ENCODE measurements at places on chromosomes 6 and 20. TPM values are rescaled to one million over a fixed set of nuclear protein-coding genes. Genes with fewer than 3 reads are reported as not detected.

GRCh38 chr6:106257195-106257594, 68.4 kb downstream of the ATG5 start:
- no peak for DNase-seq

DNA sequence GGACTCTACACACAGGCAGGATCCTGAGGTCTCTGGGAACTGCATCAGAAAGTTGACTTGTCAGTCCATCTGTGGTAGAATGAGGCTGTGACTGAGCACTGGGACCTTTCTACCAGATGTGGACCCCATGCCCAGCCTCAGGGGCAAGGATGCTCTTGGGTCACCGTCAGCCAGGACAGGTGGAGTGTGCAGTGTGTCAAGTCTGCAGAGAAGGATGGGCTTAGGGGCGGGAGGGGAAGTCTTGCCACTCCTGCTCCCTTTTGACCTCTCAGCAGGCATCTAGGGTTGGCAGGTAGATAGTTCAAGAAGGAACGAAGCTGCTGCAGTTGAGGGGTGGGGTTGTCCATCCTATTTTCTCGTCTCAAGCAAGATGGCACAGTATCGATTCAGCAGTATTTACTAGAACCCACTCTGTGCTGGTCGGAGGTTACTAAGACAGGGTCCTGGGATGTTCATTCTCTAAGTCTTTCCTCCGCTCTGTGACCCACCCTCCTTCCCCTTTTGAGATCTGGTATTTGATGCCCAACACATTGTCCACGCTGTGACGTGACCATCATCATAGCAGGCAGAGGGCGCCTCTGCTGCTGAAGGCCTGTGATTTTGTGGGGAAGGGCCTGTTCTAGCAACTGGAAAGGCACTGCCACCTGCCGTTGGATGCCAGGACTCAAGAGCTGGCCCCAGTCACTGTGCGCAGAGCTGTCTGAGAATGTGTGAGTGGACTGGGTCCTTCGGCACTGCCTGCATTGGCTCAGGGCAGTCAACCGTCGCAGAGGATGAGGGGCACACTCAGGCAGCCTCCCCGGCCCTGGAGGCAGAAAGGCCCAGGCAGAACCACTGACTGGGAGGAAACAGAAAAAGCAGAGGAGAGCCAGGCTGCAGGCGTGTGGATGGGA, 23.2 kb downstream of the RBCK1 start:
- peak; percentile 67 for DNase-seq

- peak; percentile 77 for DNase-seq
Measured at GRCh38 chr6:143677891-143678791, at the start of gene PHACTR2. PHACTR2 (plus strand) TSS chr6:143677965; CDS start chr6:143678164, 199 bp downstream.

PRR18 gene
- 0.30 TPM for polyA plus RNA-seq

DNA sequence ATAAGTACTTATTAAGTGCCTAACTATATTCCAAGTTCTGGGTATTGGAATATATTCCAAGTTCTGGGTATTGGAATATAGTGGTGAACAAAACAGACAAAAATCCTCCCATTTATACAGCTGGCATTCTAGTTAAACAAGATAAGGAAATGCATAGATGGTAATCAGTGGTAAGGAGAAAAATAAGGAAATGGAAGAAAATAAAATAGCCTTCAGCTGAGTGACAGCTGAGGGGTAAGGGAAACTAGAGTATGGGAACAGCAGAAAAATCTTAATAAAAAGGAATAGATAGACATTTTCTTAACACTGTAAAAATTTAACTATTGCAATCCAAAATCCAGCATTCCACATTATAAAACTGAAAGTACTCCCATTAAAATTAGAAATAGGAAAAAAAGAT, 17.2 kb upstream of the WFDC10A start:
- no peak for DNase-seq

PFDN4 gene
- 45.3 TPM for polyA plus RNA-seq

DNA sequence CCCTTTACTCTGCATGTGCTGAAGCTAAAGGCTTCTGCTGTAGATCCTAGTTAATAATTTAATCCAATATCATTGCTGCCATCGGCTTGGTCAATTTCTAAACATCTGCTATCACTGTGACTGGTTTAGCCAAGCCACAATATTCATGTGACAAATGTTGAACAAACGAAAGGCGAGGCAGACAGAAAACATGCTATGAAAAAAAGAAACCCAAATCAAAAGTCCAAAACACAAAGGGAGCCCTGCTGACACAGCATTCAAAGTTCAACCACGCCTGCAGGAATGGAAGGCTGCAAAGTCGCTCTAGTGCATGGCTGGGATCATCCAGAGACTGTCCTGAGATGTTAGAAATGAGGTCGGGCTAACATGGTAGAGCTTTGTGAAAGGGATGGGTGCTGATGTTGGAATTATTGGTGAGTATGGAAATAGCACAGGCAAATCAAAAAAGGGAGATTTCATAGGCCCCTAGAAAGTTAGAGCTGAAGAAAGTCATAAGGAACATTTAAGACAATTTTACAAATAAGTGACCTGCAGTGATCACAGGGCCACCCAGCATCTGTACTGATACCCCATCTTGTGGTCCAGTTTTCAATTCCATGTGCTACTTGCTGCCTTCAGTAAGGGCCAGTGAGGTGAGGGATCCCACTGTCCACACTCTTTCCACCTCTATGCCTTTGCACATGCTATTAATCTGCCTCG, 8.8 kb upstream of the NHSL1 start:
- no peak for DNase-seq
